ENCODE measurements at places on chromosomes 2 and 18.

DNA sequence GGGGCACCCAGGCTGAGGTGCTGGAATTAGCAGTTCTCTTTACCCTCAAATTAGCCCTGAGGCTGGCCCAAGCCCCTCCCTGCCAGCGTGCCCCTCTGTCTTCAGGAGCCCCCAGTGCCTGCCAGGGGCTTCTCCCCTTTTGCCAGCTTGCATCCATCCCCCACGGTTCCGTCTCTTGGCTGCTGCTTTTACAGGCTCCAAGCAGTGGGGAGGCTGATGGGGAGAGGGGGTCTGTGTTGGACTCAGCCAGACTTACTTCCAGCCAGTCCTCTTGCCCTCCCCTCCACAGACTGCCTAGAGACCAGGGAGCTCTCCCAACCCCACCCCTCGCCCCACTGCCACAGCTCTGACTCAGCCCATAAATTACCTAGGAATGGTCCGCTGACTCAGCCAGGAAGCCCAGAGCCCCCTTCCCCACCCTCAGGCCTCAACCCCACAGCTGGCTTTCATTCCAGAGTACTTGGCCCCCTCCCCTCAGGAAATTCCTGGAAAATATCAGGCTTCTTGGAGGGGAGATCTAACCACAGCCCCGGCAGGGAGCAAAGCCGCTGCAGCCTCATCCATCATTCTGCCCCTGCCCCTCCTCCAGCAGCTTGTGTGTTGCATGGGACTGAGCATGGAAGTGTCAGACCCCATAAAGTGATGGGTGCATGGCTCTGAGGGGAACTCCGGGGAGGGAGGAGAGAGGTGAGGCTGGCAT is 184.6 kb downstream of the ZFP36L2 start:
- peak; percentile 94 for DNase-seq

DNA sequence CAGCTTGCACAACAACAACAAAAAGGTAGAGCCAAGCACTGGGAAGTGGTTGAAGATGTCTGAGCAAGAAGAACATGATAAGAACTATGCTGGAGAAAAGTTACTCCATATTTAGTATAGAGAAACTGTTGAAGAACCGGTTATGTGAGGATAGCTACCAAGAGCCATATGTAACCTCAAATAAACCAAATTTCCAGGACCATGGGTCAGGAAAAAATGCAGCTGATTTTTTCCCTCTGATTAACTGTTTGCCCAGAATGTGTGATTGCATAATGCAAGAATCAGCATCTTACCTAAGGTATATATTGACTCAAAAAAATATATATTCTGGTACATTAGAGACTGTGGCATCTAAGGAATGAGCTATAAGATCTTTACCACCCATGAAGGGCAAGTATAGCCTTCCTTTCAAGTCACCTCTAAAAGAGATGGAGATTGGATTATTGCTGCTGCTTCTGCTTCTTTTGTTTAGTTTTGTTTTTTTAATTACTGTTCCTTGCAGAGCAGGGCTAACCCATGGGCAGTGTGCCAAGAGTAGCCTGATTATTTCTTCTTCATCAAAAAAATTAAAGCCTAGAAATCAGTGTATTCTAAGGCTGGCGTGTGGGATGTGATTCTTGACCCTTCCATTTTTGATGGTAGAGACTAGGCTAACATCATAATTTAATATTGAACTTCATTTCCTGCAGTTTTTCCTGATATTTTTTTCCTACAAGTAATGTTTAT is 76.9 kb upstream of the MAP3K20 start:
- no peak for DNase-seq

GRCh38 chr2:161417438-161418274 is 1.6 kb downstream of the TBR1 start:
- DNase-seq, result no peak

DNA sequence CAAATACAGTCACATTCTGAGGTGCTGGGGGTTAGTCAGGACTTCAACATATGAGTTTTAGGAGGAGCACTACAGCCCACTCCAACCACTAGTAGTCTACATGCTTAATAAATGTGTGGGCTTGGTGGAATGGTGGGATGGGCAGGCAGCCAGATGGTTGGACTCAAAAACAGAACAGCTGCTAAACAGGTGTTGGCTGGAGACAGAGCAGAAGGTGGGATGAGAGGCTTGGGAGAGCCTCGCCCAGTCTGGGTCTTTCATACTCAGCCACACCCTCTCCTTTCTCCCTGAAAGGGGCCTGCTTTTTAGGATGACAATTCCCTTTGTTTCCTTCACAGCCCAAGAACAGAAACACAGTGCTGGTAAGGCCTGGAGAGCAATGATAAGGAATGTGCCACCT is 143.9 kb upstream of the KLHL29 start:
- DNase-seq, result no peak

DNA sequence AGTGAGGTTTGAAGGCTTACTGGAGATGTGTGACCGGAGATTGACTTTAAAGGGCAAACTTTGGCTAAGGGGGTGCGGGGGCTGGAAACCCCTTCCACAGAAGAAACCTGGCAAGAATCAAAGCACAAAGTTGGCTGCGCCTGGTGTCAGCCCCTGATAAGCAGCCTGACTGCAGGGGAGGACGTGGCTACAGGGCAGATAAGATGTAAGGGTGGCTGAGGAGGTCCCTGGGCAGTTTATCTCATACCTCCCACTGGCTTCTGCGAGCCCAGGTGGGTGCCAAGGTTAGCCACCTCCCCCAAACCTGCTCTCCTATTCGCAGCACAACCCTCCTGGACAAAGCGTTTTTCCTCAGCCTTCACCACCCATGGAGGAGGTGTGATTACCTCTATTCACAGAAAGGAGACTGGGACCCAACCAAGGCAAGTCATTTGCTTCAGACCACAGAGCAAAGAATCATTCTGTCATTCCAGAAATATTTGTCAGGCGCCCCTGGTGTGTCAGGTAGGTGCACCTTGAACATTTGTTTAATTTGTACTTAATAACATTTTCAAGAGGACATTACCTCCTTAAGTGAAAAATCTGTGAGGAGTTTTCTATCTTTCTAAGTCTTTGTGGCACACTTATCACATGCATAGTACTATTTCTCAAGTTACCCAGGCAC is 73.1 kb upstream of the IL1R1 start:
- no peak for DNase-seq

DNA sequence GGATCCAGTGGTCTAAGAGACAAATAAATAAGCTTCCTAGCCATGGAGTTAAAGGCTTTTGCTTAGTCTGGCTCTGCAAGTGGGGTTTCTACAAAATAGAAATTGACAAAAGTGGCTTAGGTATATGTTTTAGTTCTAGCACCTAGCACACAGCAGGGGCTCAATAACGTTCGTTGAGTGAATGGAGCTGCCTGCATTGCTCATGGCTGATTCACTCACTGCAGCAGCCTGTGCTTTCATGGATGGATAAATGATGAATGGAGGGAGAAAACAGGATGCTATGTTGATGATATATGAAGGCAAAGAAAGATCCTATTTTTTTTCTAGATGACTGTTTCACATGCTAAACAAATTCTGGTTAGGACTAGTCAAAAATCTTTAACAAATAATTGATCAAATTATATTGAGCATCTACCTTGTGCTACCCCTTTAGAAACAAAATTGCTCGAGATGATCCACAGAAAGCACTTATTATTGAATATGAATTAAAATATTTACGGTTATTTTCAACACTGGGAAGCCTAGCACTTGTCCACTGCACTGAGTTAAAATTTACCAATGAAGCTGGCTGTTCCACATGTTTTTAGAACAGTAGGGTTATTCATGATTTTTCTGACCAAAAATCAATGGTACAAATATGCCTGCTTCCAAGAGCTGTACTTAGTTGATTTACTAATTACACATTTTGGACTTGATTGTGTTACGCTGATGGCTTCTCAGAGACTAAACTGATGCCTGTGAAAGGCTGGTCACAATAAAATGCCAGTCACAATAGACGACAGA is 39.6 kb downstream of the HDHD2 start:
- no peak for DNase-seq

- DNase-seq, result no peak
These were observed 106.4 kb downstream of the ZBTB7C start for GRCh38 chr18:48302736-48303135.

DNA sequence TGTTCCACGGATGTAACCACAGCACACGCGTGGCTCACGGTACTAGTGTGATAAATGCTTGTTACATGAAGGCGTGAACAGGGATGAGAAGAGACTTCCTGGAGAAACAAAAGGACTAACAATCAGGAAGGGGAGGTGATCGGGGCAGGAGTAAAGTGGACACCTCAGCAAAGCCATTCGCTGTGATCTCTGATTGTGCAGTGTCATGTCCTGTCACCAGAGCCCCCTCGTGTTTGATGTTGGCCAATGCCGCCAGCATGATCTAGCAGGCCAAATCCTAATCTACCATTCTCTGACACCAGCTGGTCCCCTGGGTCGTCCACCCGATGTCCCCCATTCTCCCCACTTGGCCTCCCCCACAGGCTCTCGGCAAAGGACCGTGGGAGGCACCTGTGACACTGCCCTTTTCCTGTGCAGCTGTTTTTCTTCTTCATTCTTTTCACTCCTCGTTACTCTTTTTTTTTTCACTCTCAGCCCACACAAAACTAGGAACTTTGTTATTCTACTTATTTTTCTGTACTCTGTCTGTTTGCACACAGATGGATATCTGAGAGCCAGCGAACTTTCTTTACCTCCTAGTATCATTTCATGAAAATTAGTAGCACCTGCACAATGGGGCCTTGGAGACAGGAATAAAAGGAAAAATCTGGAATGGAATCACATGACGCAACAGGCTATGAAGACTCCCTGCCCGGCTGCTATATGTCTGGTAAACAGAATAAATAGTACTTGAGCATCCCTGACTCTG is 146.8 kb downstream of the TGIF1 start:
- DNase-seq, result no peak

GRCh38 chr2:177906041-177906718 is 166.4 kb downstream of the PDE11A start:
- peak; percentile 23 for DNase-seq

- DNase-seq, result no peak
These were observed 407.1 kb downstream of the CDH19 start for GRCh38 chr18:66196805-66197204.

GRCh38 chr2:95674186-95674585 is 82.4 kb downstream of the TRIM43 start:
- no peak for DNase-seq

- no peak for DNase-seq
These were observed 51.8 kb downstream of the PSD4 start for GRCh38 chr2:113225263-113226259.

GRCh38 chr2:39416140-39416539 is 20.9 kb downstream of the MAP4K3 start:
- DNase-seq, result peak; percentile 73

GRCh38 chr2:168566974-168567665 is 111.0 kb downstream of the CERS6 start:
- no peak for DNase-seq

- no peak for DNase-seq
These were observed 232.7 kb downstream of the TTC32 start for GRCh38 chr2:19669126-19669525.

GRCh38 chr2:44547718-44548117 is 186.0 kb downstream of the CAMKMT start:
- DNase-seq, result no peak

- no peak for DNase-seq
These were observed 122.3 kb downstream of the CHST9 start for GRCh38 chr18:27062802-27063201.

DNA sequence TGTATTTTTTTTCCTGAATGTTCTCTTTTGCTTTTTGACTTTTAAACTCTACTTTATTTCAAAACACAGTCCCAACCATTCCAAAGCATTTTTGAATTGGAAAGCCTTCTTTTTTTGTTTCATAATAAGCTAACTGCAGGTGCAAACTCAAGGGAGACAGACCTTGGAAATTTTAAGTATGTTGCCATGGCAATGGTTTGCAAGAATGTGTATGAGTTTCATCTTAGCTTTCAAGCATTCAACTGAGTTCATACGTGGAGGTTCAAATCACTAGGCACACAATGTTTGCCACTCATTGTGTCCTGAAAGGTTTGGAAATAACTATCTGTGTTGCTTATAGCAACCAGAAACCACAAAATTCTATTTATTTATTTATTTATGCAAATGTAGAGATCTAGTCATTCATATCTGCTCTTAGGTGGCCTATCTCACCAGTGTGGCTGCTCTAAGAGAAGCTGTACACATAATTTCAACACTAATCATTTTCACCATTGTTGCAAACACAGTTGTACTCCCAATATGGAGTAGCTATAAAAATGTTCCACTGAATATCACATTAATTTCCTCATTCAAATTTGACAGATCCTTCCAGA is 805.7 kb upstream of the FSHR start:
- DNase-seq, result no peak

DNA sequence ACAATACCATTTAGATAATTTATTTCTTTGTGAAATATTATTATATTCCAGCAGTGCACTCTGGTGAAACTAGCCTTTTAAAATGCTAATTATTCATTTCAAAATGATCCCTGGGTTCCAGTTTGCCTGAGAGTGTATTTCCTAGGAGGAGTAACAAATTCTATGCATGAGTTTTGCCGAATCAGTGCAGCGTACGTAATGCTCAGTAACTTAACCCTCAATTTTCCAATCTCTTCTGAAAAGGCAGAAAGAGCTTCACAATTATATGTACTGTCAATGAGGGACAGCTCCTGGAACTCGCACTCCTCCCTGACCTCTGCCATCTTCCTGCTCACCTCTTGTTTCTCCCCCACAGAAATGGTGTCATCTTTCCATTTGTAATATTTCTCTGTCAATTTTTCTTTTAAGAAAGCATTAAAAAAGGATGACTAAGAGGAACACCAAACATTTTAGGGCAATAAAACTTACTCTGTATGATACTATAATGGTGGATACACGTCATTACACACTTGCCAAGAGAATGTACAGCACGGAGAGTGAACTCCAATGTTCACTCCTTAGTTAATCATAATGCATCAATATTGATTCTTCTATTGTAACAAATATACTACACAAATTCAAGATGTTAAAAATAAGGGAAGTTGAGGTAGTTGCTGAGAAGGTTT is 25.7 kb upstream of the XIRP2 start:
- DNase-seq, result no peak

GRCh38 chr18:57497372-57498294 is 62.5 kb downstream of the ONECUT2 start:
- peak; percentile 21 for DNase-seq

GRCh38 chr2:206260188-206261012 is 14.1 kb upstream of the ZDBF2 start:
- DNase-seq, result peak; percentile 32

DNA sequence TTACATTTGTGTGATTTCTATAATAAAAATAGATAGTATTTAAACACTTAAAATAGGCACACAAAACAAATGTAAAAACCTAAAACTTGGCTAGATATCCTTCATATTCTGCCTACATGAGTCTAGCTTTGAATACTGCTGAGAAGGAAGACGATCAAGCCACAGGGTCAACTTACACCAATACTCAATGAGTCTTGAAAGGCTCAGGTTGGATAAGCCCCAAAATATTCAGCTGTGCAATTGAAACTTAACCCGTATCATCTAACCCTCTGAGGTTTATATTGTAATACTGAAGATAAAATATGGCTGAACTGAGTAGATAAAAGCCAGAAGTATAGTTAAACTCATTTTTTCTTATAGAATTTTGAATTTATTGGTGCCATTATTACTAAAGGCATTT is 313.0 kb upstream of the NRXN1 start:
- DNase-seq, result no peak
